ENCODE measurements at places on chromosomes 13 and 19.

- DNase-seq: peak; percentile 83
Observed at GRCh38 chr19:48390188-48391099, 907 bp downstream of the KDELR1 start.

DNA sequence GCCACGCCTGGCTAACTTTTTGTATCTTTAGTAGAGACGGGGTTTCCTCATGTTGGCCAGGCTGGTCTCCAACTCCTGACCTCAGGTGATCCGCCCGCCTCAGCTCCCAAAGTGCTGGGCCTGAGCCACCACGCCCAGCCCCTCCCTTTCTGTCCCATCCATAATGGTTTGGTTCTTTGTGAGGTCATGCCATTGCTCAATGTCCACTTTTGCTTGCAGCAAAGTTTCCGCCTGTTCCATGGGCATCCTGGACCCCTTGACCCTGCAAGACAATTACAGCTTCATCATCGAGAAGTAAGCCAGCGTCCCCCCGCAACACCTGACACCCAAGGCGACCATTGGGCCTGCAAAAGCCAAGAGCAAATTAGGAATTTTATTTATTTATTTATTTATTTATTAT lies 16.6 kb downstream of the PRR22 start:
- DNase-seq: no peak

DNA sequence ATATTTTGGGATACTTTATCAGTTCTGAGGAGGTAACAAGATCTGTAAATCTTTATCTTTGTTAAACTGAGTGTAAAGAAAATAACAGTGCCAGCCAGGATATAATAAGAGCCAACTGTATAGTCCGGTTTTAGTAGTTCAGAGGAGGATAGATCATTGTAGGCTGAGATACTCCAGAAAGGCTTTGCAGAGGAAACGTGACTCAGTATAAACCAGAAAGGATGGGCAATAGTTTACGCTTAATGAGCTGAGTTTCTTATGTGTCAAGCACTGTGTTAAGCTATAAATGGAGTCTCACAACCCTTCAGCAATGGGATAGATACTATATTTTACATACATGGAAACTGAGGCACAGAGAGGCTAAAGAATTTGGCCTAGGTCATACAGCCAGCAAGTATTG lies 3.8 kb downstream of the RFXAP start:
- DNase-seq: no peak

- no peak for DNase-seq
Observed at GRCh38 chr13:80001510-80001842, 339.4 kb downstream of the SPRY2 start.

GRCh38 chr13:103466761-103467160 lies 400.5 kb upstream of the SLC10A2 start:
- DNase-seq: no peak

DNA sequence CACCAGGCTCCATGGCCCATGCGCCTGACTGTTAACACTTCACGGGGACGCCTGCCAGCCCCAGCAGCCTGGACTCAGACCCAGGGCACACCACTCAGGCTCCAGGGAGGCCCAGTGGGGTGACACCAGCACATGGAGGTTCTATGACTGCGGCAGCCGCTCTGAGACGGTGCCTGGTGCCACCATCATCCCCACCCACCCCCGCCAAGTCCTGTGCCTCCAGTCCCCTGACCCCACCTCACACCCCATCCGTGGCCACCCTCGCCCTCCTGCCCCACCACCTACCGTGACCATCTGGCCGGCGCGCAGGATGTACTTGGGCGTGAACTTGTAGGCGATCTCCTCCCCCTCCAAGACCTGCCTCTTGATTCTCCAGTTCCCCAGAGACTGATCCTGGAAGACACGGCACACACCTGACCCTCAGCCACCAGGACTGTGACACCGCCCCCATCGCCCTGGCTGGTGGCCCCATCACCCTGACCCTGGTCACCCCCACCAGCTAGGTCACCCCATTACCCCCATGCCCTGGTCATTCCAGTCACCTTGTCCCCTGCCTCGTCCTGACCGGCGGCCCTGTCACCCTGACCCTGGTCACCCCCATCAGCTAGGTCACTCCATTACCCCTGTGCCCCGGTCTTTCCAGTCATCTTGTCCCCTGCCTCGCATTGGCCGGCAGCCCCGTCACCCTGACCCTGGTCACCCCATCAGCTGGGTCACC lies 4.9 kb upstream of the TIMM13 start:
- DNase-seq: no peak

DNA sequence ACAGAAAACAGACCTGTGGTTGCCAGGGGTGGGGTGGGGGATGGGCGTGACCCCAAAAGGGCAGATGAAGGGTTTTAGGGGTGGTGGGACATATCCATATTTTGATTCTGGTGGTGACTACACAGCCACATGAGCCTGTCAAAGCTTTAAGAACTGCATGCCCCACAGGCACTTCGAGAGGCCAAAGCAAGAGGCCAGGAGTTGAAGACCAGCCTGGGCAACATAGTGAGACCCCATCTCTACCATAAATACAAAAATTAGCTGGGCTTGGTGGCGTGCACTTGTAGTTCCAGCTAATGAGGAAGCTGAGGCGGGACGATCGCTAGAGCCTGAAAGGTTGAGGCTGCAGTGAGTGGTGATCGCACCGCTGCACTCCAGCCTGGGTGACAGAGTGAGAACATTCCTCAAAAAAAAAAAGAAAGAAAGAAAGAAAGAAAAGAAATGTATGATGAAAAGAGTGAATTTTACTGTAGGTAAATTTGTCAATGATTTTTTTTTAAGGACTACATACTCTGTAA lies 18.9 kb upstream of the BCL3 start:
- no peak for DNase-seq

DNA sequence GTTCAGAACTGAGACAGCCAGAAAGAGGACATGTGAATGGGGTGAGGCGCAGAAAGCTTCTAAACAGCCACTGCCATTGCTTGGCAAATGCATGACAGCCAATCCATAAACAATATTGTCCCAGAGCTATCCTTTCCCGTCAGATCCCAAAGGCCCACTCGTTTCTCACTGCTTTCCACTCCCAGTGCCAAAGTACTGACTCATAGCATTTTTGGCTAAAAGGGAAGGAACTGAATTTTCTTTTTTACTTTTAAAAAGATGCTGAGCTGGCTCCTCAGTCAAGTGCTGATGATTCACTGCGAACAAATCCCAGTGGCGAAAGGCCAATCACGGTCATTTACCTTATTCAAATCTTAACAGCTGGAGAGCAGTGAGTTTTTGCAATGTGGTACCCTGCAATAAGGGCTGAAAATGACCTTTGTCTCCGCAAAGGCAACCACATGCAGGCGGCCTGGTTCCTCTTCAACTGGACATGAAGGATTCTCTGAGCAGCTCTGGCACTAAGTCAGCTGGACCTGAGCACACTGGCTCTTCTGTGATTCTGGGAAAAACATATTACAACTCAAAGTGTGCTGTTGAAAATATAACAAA lies 151.7 kb downstream of the DCLK1 start:
- DNase-seq: no peak

DNA sequence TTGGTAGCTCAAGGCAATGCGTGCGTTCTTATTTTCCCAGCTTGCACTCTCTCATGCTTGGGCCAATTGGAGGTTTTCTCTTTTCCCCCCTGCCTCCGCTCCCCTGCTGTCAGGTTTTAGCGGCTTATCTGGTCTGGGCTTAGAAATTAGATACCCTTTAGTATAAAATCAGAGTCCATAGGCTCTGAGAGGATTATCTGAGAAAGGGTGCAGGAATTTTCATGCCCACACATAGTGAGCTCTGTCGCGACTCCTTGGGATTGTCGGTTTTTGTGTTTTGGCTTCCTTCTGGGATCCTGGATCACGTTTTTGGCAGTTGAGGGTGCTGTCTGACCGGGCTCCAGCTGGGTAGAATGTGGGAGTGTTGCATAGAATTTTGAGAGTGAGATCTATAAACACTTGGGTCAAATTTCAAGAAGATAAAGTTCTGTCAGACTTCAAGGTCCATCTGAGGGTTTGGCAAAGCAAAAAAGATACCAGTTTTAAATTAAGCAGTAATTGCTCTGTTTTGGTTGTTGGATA lies 12.4 kb downstream of the CHAF1A start:
- DNase-seq: no peak

DNA sequence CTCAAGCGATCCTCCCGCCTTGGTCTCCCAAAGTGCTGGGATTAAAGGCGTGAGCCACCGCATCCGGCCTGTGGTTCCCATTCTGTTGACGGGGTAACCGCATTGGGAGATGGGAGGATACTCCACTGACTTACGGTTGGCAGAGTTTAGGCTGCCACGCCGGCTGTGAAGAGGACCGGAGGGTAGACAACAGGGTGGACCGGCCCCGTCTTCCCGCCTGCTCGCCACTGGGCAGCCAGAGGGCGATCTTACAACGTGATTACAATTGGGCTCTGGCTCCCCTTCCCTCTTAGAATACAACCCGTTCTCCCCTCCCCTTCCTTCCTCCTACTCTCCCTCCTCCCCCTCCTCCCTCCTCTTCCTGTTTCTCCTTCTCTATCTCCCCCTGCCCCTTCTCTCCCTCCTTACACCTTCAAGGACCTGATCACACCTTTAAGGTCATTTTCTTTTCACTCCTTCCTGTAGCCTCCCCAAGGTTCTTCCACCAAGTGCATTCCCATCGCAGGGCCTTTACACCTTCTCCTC lies 957 bp upstream of the CCDC194 start:
- peak; percentile 56 for DNase-seq

DNA sequence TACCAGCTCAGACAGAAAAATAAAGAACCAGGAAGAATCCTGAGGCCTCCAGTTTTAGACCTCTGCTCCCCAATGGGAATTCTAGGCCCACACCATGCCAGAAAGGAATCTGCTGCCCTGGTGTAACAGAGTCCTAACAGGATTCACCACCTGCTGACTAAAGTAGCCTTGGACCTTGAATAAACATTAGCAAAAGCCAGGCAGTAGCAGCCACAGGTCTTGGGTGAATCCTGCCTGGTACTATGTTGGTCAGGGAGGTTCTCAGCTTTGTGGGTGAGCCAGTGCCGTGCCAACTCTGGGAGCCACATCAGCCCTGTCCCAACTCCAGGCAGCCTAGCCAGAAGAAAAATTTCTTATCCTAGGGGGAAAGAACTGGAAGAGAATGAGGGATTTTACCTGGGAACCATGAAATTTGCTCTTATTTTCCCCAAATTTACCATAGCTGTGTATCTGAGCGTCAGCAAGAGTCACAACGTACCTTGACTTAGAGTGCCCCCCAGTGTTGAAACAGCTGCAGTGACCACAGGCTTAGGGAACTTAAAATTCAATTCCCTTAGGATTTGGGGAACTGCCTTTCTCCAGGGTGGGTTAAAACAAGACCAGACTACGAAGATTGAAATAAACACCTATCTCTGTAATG lies 1895.6 kb upstream of the PRR20A start:
- DNase-seq: peak; percentile 52

DNA sequence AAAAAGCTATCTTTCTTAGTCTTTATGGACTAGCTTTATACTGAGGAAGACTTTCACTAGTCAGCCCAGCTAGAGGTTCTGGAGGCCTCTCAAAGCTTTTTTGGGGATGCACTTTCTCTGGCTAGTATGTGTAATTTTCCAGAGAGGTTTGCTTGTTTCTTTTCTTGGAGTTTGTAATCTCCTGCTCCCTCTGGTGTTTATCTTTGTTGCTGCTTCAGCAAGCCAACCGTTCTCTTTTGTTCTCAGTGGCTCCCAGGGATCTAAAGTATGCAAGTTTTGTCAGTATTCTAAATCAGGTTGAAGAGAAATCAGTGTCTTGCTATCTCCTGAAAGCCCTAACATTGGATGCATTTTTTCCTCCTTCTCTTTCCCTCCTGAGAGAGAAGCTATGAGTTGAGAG lies 121.1 kb upstream of the MYO16 start:
- DNase-seq: no peak

- no peak for DNase-seq
Observed at GRCh38 chr19:3565139-3565538, 7.6 kb upstream of the HMG20B start.

GRCh38 chr13:21124852-21125251 lies 51.5 kb downstream of the SKA3 start:
- DNase-seq: no peak

- no peak for DNase-seq
Observed at GRCh38 chr13:73590795-73591194, 532.0 kb downstream of the KLF5 start.

- DNase-seq: peak; percentile 57
Observed at GRCh38 chr13:111474136-111475002, 153.9 kb downstream of the TEX29 start.

- no peak for DNase-seq
Observed at GRCh38 chr19:54882758-54883157, 8.7 kb downstream of the FCAR start.

DNA sequence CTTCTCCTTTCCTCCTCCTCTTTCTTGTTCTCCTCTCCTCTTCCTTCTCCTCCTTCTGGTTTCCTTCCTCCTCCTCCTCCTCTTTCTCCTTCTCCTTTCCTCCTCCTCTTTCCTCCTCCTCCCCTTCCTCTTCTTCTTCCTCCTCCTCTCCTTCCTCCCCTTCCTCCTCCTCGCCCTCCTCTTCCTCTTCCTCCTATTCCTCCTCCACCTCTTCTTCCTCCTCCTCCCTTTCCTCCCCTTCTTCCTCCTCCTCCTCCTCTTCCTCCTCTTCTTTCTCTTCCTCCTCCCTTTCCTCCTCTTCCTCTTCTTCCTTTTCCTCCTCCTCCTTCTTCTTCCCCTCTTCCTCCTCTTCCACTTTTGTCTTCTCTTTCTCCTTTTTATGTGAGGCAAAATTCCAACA lies 55.0 kb upstream of the ADGRE1 start:
- no peak for DNase-seq

GRCh38 chr13:45108716-45109101 lies 11.6 kb upstream of the GTF2F2 start:
- DNase-seq: no peak

DNA sequence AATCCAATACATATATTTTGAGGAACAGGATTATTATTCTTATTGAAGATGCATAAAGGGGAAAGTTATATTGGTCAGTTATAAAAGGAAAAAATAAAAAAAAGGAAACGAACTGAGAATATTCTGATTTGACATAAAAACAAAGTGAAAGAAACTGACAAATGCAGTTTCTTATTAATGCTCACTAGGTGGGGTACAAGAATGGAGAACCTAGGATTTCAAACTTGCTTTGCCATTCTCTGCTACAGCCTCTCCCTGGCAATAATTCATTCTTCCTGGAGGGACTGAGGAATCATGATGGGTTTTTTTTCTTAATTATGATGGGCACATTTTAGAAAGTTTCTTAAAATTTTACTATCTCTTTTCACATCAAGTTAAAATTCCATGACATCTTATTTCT lies 154.9 kb downstream of the PCDH9 start:
- no peak for DNase-seq

- DNase-seq: no peak
Observed at GRCh38 chr13:20701461-20701860, 2.0 kb upstream of the IL17D start.

All from Caco-2 (cell line).